Stimulated activated effector memory CD8-positive, alpha-beta T cell treated with anti-CD3 and anti-CD28 coated beads, Interleukin-12 subunit alpha, Interleukin-12 subunit beta, amount 100 ng/mL, for 72 hours (primary cell): ENCODE measurements at places on chromosomes 5 and 9.

DNA sequence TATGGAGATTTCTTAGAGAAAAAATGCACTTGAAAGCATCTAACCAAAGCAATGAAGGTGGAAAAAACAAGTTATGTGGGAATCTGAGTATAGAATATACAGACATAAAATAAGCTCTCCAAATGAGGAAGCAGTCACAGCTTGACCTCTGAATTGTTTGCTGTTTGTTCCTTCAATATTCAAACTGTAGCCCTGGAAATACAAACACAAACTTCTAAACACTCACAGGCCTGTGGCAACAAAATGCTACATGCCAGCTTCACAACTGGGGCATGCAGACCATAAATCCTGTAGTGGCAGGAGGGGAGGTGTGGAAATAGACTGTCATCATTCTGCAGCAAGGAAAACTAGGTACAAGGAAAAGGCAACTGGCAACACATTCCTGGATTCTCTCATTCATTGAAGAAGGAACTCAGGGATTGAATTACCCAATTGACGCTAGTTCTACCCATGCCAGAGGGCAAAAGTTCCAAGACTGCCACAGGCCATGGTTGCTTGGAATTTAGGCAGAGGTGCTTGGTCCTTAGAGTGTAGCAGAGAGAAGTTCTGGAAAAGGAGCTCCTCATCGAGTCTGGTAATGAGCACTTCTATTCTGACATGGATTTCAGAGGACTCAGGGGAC is 349.6 kb downstream of the PDE4D start:
- DNase-seq: no peak

GRCh38 chr5:68318955-68319705 is 103.6 kb downstream of the PIK3R1 start:
- no peak for DNase-seq

DNA sequence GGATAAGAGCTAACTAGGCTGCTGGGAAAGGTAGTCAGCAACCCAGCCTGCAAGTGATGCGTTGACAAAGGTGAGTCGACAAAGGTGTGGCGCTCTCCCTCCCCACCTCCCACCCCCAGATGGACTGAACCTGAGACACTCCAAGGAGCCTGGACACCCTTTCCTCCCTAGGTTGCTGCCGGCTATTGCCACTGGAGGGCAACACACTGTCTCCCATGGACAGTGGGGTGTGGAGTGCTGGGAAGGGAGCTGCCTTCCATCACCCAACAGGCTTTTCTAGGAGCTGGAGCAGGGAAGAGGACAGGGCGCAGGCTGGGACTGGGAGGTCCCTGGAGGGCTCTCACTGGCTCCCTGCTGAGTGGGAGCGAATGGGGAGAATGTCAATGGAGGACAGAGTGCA is 75.4 kb upstream of the ARAP3 start:
- DNase-seq: no peak

DNA sequence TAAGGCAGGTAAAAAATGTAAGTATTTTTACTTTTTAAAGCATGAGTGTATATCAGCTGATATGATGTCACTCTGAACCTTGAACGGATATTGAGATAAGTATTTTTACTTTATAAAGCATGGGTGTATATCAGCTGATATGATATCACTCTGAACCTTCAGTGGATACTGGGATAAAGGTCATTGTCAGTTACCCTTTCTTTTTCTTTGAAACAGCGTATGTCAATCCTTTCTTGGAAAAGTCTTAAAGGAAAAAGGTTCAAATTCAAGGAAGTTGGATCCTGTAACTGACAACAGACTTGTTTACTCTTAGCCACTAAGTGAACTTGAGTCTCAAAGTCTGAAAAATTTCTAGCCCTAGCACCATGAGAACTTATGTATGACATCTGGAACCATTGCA is 61.7 kb upstream of the IFNK start:
- DNase-seq: no peak

DNA sequence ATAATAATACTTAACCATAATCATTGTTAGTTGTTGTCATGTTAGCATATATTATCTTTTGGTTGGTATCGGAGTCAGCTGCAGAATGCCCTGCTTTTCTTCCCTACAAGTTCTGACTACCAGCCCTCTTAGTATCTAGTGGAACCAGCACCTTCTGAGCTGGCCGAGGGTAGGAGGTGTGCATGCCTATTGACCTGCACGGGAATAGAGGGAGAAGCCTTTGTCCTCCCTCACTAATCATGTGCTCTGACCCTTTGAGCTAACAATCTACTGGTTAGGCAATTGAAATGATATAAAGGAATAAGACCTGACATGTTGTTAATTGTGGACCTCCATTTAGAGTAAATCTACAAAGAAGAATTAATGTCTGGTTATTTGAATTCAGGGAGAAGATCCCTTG is 4.1 kb downstream of the PCSK5 start:
- no peak for DNase-seq

- no peak for DNase-seq
Measured at GRCh38 chr5:155416765-155417164, 403.2 kb downstream of the KIF4B start.
